ENCODE measurements at places on chromosomes 11 and 22.

DNA sequence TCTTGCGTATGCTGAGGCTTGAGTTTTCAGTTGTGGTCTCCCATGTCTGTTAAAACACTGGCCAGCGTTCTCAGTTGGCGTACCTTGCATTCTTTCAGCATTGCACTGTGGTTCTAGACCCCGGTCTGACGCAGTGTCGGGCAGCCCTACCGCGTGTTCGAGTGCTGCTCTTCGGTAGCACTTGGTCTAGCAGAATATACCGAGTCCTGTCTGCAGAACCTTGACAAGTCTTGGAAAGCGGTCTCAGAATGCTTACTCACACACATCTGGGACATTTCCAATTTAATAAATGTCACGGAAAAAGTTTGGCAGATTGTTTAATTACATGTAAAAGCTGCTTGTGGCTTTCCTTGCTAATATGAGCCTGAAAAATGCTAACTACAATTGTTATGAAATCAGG, 32.6 kb downstream of the PPFIA1 start:
- DNase-seq, result no peak

DNA sequence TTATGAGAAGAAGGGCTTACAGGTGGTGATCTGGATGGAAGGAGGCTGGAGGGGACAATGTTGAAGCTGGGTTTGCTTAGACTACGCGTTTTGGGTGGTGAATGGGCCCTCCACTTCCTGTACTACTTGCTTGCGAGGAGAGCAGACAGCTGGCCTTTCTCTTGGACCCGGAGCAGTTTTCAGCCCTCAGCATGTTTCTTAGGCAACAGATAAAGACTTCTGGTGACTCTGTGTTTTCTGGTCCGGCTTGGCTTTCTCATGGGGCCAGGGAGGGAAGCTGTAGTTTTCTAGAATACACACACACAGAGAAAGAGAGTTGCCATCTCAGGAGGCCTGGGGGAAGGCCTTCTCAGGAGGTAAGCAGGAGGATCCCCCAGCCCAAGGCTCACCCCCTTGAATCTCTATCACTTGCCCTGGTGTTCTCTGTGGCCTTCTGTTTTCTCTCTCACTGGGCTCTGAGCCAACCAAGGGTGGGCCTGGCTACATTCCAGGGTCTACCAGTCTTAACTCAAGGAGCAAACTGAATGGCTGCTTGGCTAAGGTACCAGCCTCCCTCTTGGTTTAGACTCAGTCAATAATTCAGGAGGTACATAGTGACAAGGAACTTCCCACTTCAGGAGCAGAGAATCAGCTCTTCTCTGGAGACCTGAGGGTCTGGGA, 2.4 kb downstream of the CCS start:
- DNase-seq, result no peak

DNA sequence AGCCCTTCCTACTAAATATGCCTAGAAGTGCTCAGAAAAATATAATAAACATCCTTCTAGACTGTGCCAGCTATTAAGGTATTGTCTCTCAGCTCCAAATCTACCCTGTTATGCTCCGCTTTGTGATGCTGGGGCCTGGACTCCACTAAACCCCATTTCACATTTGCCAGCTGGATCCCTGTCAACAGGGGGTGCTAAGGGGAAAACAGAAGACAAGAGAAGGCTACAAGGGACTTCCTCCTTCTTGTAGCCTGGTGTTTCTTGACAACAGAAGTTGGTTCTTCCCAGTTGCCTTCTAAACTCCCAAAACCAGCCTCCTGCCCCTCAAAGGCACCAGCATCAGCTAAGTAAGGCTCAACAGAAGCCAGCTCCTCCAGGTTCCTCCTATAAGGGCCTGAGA, 5.2 kb downstream of the NUMA1 start:
- DNase-seq, result peak; percentile 9

DNA sequence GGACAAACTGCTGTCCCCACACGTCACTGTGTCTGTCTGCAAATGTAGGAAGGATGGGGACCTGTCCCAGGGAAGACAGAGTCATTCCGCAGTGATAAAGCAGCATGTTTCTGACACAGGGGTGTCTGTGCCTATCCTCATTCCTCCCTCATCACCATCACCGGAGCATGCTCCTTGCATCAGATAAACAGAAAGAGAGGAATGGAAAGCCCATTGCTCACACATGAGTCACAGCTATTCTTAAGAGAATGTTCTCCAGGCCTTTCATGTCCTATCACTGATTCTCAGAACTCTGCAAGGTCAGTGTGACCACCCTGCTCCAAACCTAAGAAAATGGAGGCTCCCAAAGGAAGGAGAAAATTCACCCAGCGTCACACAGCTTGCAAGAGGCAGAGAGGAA, 38.9 kb downstream of the ZNF195 start:
- no peak for DNase-seq

DNA sequence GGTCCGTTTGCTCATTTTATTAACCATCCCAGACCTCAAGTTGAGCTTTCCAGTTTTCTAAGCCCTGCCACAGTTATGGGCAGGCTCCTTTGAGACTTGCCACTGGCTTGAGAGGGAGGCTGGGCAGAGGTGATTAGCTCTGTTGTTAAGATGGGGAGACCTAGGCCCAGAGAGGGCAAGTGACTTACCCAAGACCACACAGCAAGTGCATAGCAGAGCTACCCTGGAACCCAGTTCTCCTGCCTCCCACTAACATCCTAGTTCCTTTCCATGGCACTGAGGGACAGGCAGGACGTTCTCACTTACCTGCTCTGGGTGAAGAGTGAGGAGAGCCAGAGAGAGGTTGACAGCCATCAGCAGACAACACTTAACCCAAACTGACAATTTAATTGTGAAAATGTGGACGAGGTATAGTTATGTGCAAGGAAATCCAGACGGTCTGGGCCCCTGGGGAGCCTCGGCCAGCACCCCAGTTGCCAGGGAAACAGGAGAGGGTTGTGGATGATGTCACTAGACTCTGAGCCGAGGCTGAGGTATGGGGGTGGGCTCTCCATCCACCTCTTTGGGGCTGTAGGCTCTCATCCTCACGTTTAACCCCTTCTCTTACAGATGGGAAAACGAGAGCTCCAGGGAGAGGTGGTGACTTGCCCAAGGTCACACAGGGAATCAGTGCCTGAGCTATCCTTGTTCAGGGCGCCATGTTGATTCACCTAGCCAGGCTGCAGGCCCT, 12.3 kb upstream of the WNT11 start:
- no peak for DNase-seq

DNA sequence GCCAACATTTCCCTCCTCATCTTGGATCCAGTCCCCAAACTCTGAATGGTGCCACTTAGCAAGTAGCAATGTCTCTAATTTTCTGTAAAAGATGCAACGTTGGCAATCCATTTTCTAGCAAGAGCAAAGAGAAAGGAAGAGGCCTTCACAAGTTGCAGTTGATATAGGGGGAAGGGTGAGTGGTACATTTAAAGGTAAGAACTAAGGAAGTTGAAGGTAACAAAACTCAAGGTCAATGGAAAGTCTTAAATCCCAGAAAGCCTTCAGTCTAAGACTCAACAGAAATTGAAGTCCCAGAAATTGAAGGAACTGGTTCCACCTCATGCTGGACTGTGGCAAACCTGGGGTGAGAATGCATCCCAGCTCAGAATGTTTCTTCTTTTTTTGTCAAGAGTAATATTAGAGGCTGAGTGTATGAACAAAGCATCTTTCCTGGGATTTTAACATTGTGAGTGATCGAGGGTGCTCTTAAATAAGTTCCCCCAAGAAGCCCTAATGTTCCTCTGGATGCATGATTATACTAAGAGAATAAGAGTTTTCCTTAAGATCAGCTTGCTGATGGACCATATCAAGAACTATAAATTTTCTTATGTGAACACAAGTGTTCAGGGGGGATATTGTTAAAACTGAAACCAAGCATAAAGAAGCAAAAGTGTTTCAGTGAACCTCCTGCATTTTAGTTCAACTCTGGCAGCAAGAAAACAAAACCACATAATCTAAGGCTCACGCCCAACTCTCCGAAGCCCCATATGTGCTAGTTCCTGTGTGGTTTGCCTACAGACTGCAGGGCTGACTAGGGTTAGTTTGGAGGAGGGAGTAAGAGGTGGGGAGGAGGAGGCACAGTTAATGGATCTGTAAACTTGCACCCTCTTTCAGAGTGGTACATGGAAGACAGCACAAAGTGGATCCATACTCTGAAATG, at the start of gene GRAP2:
Gene GRAP2 (plus strand): TSS at position 779 of the 922 bp plus-strand sequence. CDS start 46,023 bp downstream, outside the sequence.
- DNase-seq, result peak; percentile 58

- DNase-seq, result no peak
Observed at GRCh38 chr11:113447621-113448315, 27.4 kb downstream of the DRD2 start.

- DNase-seq, result no peak
Observed at GRCh38 chr11:57410287-57410686, 16.6 kb downstream of the SLC43A3 start.

DNA sequence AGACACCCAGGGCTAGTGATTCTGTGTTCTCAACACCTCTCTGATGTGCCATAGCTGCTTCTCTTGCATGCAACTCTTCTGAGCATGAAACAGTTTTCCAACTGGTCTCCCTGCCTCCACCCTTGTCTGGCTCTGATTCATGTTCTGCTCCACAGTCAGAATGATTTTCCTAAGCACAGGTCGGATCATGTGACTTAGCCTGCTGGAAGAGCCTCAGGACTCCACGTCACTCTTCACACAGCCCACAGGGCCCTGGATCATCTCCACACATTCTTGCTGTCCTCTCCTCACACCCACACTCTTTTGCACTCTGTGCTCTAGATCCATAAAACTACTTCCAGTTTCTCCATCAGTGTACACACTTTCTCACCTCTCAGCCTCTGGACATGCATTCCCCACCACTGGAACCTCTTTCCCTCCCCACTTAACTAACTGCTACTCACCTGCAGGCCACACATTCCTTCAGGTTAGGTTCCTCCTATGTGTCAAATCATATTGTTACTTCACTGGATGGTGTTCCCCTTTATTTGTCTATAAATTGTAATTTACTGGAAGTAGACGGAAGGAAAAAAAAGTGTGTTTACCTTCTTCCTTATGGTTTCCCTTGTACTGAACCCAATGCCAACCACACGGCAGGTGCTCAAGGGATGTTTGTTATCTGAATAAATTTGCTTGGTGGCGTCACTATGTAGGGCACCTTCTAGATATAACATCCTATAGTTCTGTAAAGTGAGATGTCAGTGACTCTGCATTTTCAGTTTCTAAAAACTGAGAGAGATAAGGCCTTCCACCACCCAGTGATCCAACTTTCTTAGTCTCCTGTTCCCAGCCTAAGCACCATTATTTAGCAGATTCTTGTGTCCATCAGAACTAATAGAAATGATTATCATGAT, 133.7 kb downstream of the ETS1 start:
- no peak for DNase-seq

DNA sequence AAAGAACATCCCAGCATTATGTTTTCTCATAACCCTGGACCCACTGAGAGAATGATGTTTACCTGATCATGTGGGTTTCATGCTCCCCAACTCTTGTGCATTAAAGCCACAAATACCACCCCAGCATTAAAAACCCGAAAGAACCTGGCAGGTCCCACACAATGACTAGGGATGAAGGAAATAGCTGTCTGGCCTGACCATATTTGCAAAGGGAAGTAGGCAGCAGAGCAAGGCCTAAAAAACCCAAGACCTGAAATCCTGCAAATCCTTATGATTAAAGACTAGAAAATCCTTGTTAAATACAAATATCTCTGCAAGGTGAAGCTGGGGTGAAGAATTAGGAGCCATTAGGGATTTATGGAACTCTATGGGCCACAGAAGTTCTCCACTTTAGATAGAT, 23.7 kb downstream of the PAK1 start:
- no peak for DNase-seq

DNA sequence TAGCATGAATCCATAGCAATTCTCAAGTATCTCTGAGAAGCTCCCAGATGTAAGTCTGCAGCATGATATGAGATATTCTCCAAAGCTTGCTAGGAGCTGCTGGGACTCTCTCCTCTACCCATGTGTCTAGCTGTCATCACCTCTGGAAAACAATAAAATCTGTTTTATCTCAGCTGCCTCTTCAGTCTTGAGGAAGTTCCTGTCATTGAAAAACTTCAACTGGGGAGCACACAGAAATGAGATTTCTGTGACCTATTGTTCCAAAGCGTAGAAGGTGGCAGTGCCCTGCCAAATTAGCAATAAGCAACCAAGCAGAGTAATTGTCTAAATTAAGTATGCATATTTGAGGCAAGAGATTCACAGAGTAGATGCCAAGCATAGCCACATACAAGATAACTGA, 1380.6 kb upstream of the RAG2 start:
- no peak for DNase-seq

GRCh38 chr11:7637447-7638157, 35.7 kb downstream of the CYB5R2 start:
- DNase-seq, result no peak

- peak; percentile 83 for DNase-seq
Observed at GRCh38 chr11:67464411-67465188, 4.5 kb downstream of the TMEM134 start.

DNA sequence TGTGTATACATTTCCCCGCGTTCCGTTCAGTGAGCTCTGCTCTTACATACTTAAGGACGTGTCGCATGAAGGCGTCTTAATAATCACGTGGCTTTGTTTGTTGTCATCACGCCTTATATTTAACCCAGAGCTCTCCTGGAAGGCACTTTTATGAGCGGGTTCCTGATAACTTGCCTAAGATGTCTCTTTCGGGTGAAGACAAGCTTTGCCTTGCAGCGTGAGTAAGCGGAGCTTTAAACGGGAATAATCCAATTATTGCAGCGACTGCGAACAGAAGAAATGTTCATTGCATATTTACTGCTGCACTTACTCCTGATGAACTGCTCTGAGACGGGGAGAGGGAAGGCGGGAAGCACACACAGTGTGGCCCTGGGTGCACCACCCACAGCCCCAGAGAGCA, 1128.2 kb downstream of the BRD1 start:
- DNase-seq, result no peak

- no peak for DNase-seq
Observed at GRCh38 chr11:5940748-5941147, 1.3 kb upstream of the OR56A3 start.

DNA sequence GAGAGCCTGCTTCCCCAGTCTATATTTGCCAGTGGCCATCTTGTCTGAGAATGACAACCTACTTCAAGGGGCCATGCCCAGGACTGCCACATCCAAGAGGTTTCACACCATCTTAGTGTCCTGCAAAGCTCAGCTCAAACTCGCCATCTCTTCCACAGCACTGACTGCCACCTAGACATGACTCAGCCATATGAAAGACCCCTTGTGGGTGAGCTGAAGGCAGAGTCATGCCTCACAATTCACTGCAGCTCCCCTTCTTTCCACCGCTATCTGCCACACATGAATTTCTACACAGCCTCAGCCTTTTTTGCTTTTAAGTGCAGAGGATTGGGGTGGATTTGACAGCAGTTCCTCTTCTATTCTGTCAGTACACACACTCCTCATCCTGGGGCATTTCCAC, 127.5 kb downstream of the GALNT18 start:
- no peak for DNase-seq

DNA sequence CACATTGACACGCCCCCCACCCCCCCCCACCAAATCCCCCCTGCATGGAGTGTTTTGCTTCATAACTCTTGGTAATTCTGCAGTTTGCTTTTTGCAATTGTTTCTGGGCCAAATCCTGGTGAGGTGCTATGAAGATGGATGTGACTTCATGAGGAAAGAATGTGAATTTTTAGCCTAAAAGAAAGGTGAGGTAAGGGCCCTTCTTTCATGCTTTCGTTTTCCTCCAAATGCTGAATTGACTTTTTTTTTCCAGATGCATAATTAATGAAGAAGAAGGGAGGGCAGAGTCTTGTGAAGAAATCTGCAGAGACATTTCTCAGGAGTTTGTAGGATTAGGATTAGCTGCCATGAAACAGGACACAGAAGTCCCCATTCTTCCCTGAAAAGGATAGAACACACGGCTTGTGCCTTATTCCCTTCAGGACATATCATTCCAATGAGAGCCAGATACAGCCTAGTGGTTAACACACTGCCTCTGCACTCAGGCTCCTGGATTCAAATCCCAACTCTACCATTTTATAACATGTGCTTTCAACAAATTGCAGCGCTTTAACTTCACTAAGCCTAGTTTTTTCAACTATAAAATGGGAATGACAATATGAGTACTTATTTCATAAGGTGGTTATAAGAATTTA, 19.6 kb upstream of the TBCEL start:
- no peak for DNase-seq

Data from GDM1 (cell line).